ENCODE measurements at places on chromosomes 2 and 18.

GRCh38 chr2:239594772-239595608, 194.2 kb upstream of the HDAC4 start:
- DNase-seq = no peak

DNA sequence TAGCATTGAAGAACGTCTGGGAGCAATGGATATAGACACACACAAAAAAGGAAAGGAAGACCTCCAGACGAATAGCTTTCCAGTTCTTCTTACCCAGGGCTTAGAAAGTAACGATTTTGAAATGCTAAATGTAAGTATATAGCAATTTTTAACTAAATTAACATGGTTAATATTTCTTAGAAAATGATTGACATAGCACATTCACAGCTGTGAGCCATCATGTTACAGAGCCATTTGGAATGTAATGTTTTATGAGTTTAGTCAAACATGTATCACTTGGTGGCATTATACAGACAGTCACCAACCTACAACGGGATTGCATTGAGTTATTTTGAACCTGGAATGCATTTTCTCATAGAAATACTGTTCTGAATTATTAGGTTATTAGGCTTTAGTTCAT, 35.1 kb downstream of the WDR43 start:
- DNase-seq = no peak

GRCh38 chr2:885230-886071, 65.2 kb upstream of the SNTG2 start:
- no peak for DNase-seq

- DNase-seq = no peak
Measured at GRCh38 chr2:69216535-69217332, 170.3 kb downstream of the GFPT1 start.

DNA sequence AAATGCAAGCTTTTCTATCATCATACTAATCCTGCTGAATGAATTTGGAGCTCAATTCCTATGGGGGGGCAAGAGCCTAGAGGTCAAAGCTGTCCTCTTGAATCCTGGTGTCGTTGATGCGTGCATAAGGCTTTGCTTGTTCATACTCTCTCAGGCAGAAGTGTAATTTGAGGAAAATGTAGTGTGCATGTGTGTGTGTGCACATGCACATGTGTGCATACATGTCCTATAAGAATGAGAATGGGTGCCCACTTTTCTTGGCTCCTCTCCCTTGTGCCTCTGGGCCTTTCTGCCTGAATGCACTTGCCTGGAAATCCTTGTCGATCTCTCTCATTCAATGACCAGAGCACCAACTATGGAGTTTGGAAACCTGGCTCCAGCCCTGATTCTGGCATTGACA, 28.5 kb upstream of the C18orf32 start:
- no peak for DNase-seq

GRCh38 chr2:167692191-167692590, 555.2 kb downstream of the STK39 start:
- DNase-seq = no peak

- DNase-seq = no peak
Measured at GRCh38 chr18:46156124-46156745, 52.0 kb downstream of the HAUS1 start.

- DNase-seq = peak; percentile 66
Measured at GRCh38 chr2:224369028-224369632, 32.8 kb downstream of the FAM124B start.

DNA sequence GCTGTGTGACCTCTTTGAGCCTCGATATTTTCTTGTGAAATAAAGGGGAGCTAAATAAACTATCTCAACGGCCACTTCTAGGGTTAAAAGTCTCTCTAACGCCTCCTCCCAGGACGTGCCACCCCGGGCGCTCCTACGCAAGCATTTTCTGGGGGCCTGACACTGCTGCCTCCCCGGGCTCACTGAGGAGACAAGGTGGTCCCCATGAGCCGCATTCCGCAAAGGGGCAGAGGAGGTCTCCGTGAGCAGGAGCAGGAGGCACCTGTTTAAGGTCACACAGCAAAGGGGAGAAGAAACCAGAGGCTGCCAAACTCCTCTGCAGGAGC, 913 bp upstream of the WNT10A start:
- DNase-seq = no peak

DNA sequence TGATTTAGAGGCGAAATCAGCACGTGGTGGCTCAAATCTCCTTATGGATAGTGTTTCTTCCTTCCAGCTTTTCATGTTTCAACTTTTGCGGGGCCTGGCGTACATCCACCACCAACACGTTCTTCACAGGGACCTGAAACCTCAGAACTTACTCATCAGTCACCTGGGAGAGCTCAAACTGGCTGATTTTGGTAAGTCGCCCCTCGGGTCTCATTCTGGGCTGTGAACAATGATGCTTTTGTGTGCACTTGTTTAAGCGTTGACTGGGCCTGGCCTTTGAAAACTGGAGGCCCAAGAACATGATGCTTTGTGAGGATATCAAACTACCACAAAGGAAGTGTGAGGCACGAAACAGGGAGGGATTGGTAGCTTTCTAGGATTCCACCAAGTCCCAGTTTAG, 27.4 kb downstream of the CDK15 start:
- DNase-seq = no peak

GRCh38 chr2:181657379-181657778, 474 bp upstream of the CERKL start:
- DNase-seq = no peak

GRCh38 chr2:8317418-8317817, 364.4 kb upstream of the ID2 start:
- DNase-seq = no peak

- DNase-seq = no peak
Measured at GRCh38 chr2:190670182-190670946, 21.5 kb downstream of the NAB1 start.

GRCh38 chr2:54757500-54757899, 34.0 kb downstream of the EML6 start:
- no peak for DNase-seq

- no peak for DNase-seq
Measured at GRCh38 chr18:33717339-33717738, 139.3 kb downstream of the ASXL3 start.

DNA sequence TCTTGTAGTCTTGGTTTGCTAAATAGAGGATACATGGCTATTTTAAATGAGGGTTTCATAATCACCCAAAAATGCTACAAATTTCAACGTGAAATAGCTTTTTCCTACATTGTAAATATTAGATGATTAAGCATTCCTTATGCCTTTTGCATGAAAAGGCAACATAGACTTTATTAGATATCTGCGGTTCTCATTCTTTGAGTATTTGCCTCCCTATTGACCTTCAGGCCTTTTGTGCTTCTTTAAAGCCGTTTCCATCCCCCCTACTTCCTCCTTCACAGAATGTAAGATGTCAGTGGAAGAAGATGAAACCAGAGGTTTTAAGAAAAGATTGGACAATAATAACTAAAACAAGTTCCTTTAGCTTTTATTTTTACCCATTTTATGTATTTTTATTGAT, 144.1 kb downstream of the UBE2E3 start:
- DNase-seq = no peak

GRCh38 chr2:1621041-1621440, 123.3 kb downstream of the PXDN start:
- DNase-seq = no peak

- DNase-seq = no peak
Measured at GRCh38 chr18:38663270-38663669, 1097.7 kb upstream of the CELF4 start.

DNA sequence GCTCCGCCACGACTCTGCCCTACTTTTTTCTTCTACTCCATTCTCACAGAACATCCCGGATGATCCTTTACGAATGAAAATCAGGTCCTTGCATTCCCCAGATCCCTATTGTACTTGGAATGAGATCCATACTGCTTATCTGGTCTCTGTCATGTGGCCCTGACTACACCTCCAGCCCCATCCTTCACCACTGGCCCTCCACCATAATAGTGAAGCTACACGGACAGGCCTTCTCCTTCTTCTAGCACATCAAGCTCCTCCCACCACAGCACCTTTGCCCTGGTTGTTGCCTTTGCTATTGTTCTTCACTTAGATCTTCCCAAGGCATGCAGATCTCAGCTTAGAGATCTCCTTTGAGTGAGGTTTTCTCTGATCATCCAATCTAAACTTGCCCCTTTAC, 20.1 kb upstream of the RMDN2 start:
- DNase-seq = no peak

GRCh38 chr2:173119069-173119807, 43.6 kb downstream of the MAP3K20 start:
- DNase-seq = no peak

GRCh38 chr2:172484706-172485105, 57.3 kb downstream of the ITGA6 start:
- no peak for DNase-seq

DNA sequence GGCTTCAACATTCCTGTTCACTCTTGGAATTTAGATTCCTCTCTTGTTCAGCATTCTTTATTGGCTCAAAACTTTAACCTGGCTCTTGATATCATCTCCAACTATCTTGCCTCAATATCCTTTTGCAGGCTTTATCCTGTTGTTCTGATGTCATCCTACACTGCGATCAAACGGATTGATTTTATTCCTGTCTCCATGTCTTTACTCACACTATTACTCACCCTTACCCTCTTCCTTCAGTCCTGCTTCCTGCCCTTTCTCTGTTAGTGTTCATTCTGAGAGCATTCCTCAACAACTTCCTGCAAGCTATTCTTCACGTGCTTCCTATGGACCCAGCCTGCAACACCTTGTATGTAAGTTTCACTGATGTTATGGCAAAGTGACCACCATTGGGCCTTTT, 264.7 kb downstream of the RNF152 start:
- no peak for DNase-seq

- no peak for DNase-seq
Measured at GRCh38 chr2:58540681-58541080, 299.6 kb upstream of the FANCL start.

- DNase-seq = no peak
Measured at GRCh38 chr2:3585261-3586109, 9.4 kb upstream of the COLEC11 start.

GRCh38 chr2:65662654-65663432, 230.4 kb upstream of the SPRED2 start:
- peak; percentile 21 for DNase-seq

GRCh38 chr2:64666810-64667438, 13.2 kb upstream of the SERTAD2 start:
- DNase-seq = no peak

- DNase-seq = no peak
Measured at GRCh38 chr2:127045792-127046501, 61.0 kb downstream of the BIN1 start.

DNA sequence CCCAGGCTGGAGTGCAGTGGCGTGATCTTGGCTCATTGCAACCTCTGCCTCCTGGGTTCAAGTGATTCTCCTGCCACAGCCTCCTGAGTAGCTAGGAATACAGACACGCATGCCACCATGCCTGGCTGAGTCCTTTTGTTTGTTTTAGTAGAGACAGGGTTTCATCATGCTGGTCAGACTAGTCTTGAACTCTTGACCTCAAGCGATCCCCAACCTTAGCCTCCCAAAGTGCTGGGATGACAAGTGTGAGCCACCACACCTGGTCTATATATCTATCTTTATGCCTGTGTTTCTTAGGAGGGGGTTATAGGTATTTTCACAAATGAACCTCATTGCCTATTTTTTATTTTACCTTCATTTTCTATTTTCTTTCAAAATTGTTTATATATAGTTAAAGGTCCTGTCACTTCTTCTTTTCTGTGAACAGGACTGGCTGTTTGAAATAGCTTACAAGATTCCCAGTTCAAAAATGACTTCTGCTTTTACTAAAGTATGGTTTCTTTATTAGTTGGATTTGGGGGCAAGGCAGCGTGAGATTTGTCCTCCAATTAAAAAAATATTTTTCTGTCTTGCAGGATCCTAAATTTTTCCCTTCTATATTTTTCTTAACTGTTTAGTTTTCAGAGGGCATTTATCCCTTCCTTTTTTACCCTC, 16.4 kb upstream of the MARCHF7 start:
- DNase-seq = no peak

DNA sequence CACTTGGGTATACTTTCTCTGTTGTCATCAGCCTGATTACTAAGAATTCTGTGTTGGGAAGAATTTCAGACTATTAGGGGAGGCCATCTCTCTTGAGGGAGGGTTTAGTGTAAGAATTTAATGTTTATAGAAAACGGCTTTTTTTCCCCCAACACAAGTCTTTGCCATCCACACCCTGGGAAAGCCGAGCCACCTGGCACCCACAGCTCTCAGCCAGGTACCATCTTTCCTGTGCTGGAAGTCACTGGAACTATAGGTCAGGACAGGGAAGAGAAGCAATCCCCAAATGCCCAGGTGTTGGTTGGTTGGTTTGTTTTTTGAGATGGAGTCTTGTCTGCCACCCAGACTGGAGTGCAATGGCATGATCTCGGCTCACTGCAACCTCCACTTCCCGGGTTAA, 155.1 kb downstream of the SMAD7 start:
- no peak for DNase-seq

GRCh38 chr18:77181950-77182707, 49.5 kb upstream of the MBP start:
- no peak for DNase-seq

- DNase-seq = no peak
Measured at GRCh38 chr2:219018286-219018685, 23.0 kb downstream of the CFAP65 start.

GRCh38 chr2:215530191-215530968, 94.5 kb upstream of the FN1 start:
- DNase-seq = no peak

DNA sequence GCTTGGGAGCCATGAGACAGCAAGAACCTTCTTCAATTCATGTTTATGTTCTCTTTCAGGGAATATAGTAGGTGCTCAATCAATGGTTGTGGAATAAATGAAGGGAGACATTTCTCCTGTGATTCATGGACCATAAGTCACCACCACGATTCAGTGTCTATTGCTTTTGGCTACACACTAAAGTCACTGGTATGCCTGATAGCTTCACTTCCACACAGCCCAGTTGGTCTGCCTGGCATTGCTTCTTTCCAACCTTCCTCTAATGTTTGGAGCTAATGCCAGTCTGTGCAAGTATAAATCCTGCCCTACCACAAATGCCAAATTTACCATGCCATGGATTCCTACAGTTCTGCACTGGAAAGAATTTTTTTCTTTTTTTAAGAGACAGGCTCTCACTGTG, 1.3 kb upstream of the CXCR1 start:
- no peak for DNase-seq

DNA sequence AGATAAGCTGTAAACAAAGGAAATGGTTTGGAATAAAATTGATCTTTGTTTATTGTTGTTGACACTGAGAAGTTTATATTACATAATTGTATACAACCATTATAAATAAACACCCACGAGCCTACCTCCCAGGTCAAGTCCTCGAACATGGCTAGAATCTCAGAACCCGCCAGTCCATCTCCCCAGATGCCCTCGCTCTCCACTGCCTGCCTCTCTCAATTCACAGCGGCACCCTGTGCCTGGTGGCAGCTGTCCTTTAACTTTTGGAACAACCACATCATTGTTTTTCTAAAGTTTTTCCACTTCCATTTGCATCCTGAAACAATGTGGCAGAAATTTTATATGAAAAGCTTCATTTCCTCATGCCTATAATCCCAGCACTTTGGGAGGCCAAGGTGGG, 52.2 kb upstream of the OTOS start:
- DNase-seq = no peak
